Endothelial cell (in vitro differentiated cells): ENCODE measurements at places on chromosomes 13 and 19.

DNA sequence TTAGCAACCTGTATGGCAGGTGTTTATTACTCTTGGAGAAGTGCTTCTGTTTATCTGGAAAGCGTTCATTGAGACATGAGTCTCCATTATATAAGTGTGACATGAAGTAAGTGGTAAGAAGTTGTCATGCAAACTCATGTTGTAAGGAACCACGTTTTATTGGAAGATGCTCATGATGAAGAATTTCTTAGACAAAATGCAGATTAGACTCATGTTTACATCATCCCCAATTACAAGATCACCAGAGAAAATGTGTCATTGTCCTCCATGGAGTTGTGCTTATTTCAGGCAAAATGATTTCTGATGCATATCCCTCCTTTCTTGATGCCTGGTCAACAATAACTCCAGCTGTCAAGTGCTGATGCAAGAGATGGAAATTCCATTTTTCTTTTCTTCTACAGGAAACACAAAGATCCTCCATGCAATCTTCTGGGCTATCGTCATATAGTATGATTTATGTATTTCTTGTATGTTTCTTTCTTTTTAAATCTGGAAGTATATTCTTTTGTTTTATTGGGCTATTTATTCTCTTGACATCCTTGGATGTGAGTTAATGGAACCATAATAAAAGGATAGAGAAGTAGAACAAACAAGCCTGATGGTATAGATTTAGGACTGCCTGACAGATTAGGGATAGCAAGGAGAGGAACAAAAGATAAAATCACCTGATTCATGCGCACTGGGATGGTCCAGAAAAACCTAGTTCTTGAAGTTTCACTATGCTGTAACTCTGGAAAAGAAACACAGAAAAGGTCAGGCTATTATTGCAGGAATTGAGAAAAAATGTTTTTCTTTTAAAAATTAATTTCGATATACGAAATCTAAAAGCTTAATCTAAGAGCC is 50.7 kb upstream of the DIAPH3 start:
- peaks cover 2% of the 10 kb centered on the region for H3K27me3 ChIP-seq
- no peak overlapping the region for H3K27ac ChIP-seq

GRCh38 chr19:42965176-42965575 is 28.2 kb upstream of the PSG7 start:
- H3K27ac ChIP-seq = no peak overlapping the region
- H3K27me3 ChIP-seq = no peaks in the 10 kb centered on the region
- DNase-seq = no peak
- no peaks in the 10 kb centered on the region for H3K4me1 ChIP-seq
- no peaks in the 10 kb centered on the region for H3K36me3 ChIP-seq

DNA sequence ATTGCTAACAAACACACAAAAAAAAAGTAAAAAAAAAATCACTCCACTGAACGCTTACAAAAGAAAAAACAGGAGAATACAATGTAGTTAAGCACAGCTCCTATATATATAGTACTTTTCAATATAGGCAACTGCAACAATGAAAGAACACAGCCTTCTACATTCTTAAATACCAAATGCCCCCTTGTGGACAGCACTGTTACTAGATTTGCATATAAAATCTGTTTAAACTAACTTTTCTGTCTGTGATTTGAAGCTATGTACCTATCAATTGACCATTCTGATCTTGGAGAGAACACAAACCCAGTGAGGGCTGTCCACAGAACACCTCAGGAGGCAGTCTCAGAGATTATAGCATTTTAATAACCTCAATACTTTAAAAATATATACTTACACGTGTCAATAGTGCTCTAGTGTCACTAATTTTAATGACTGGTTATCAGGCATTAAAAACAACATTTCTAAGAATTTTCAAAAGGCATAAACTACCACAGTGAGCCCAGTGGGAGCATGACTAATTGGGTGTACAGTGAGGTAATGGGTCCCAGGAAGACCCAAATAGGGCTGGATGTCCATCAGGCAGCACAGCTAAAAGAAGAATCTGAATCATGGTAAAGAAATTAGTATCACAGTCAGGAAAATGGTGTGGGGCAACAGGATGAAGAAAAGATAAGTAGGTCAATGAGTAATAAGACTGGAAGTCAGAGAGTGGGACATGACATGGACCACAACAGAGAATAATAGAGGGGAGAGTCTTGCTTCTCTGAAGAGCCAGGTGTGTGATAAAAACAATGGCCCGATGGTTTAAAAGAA is 22.2 kb downstream of the CCDC169 start:
- peak; percentile 36 for DNase-seq
- H3K27me3 ChIP-seq = no peaks in the 10 kb centered on the region
- H3K36me3 ChIP-seq = no peaks in the 10 kb centered on the region
- no peak overlapping the region for H3K4me3 ChIP-seq
- H3K4me1 ChIP-seq = no peaks in the 10 kb centered on the region

DNA sequence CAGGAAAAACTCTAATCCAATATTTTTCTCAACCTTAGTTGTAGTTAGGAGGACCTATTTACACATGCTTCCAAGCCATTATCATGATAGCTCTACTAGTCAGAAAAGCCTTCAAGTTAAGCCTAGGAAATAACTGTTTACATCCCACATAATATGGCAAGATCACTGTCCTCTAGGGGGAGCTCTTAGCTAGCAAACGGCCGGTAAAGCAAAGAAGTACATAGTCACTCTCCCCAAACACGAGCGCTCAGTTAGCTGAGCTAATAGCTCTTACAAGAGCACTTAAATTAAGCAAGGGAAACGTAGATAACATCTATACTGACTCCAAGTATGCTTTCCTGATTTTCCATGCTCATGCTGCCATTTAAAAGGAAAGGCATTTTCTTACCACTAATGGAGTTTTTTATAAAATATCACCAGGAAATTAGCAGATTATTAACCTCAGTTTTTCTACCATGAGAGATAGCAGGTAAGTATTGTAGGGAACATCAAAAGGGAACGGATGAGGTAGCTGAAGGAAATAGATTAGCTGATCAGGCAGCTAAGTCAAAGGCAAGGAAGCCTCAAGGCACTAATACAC is 100.6 kb upstream of the PABPC3 start:
- H3K27me3 ChIP-seq = no peaks in the 10 kb centered on the region
- H3K4me1 ChIP-seq = no peaks in the 10 kb centered on the region
- no peak overlapping the region for H3K4me3 ChIP-seq
- DNase-seq = peak; percentile 67
- no peak overlapping the region for H3K27ac ChIP-seq

GRCh38 chr13:67048821-67049150 is 181.3 kb downstream of the PCDH9 start:
- H3K4me1 ChIP-seq = peaks cover 20% of the 10 kb centered on the region
- no peak overlapping the region for H3K4me3 ChIP-seq
- no peaks in the 10 kb centered on the region for H3K27me3 ChIP-seq
- no peak for DNase-seq
- H3K36me3 ChIP-seq = no peaks in the 10 kb centered on the region

DNA sequence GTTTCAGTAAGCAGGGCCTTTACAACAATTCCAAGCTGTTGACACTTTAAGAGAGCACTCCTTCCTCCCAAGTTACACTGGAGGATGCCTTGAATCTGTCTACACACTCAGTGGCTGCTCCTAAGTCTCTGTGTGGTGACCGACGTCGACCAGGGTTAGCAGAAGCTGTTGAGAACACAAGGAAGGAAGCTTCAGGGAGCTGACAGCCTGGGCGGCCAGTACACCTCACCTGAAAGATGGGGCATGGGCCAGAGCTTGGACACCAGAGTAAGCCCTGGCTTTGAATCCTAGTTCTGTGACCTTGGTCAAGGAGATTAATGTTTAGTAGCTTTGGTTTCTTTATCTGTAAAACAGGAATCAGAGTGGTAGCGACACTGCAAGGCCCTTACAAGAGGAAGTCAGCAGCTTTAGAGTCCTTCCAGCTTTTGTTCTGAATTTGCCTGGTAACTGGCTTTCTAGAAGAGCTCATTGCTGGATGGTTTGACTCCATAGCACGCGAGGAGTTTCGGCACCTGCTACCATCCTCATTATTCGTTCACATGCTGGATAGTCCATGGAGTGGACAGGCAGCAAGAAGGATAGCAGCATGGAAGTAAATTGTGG is 214.2 kb downstream of the FGF9 start:
- peaks cover 7% of the 10 kb centered on the region for H3K36me3 ChIP-seq
- DNase-seq = peak; percentile 16
- H3K27ac ChIP-seq = peak overlapping the region; percentile 67
- H3K4me3 ChIP-seq = no peak overlapping the region
- peaks cover 11% of the 10 kb centered on the region for H3K27me3 ChIP-seq

- peaks cover 3% of the 10 kb centered on the region for H3K27me3 ChIP-seq
- no peak overlapping the region for H3K27ac ChIP-seq
- no peak for DNase-seq
These were observed 17.6 kb downstream of the CEBPG start for GRCh38 chr19:33390908-33391630.

GRCh38 chr19:2603334-2603733 is 99.2 kb downstream of the GNG7 start:
- no peaks in the 10 kb centered on the region for H3K36me3 ChIP-seq
- H3K27me3 ChIP-seq = no peaks in the 10 kb centered on the region
- H3K4me3 ChIP-seq = no peak overlapping the region
- peaks cover 4% of the 10 kb centered on the region for H3K4me1 ChIP-seq
- DNase-seq = no peak

DNA sequence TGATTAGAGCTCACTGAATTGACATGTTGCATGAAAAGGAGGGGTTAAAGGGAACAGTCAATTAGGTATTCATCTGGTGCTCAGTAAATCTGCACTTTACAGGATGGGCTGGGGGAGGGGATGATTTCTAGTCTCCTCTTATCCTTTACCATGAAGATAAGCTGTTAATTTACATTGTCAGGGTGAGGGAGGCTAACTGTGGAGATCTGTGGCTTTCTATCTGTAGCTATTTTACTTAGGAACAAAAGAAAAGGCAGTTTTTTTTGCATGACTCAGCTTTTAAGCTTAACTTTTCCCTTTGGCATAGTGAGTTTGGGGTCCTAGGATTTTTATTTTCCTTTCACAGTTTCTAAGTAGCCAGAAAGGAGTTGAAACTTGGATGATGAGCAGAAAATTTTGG is 253.3 kb downstream of the LMO7 start:
- DNase-seq = no peak
- no peak overlapping the region for H3K27ac ChIP-seq
- H3K4me3 ChIP-seq = no peak overlapping the region
- no peaks in the 10 kb centered on the region for H3K4me1 ChIP-seq
- no peaks in the 10 kb centered on the region for H3K36me3 ChIP-seq
- H3K27me3 ChIP-seq = peaks cover 1% of the 10 kb centered on the region

DNA sequence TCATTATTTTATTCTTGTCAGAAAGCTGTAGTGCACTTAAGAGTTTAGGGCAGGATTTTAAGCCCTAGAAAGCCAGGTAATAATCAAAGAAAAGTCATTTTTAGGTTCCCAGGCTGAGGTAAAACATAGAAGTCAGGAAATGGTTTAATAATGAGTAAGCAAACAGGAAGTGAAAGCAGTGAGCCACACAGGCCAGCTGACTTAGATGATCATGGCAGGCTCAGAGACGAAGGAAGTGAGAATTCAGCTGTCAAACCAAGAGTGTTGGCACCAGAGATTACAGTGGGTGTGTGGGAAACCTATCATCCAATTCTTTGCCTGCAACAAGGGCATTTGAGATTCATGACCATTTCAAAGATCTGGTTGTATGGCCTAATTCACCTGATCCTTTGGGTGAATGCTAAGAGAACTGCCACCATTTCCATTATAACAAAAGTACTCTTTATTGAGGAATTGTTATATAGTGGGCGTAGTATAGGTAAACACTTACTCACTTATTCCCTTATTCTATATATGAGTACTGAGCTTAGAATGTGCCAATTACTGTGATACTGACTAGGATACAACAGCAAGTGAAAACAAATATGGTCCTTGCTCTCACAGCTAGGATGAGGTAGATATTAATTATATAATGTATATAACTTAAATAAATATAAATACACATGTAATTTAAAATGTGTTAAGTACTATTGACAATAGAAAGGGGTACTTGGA is 103.7 kb upstream of the EDNRB start:
- no peaks in the 10 kb centered on the region for H3K36me3 ChIP-seq
- H3K4me1 ChIP-seq = peaks cover 11% of the 10 kb centered on the region
- DNase-seq = peak; percentile 8
- H3K27ac ChIP-seq = peak overlapping the region; percentile 61
- H3K27me3 ChIP-seq = no peaks in the 10 kb centered on the region

GRCh38 chr19:31715249-31715945 is 366.2 kb upstream of the TSHZ3 start:
- DNase-seq = no peak
- no peaks in the 10 kb centered on the region for H3K4me1 ChIP-seq
- H3K27ac ChIP-seq = no peak overlapping the region
- H3K4me3 ChIP-seq = no peak overlapping the region
- no peaks in the 10 kb centered on the region for H3K36me3 ChIP-seq

- no peak overlapping the region for H3K27ac ChIP-seq
- no peaks in the 10 kb centered on the region for H3K27me3 ChIP-seq
- no peaks in the 10 kb centered on the region for H3K36me3 ChIP-seq
- DNase-seq = no peak
- no peak overlapping the region for H3K4me3 ChIP-seq
- peaks cover 19% of the 10 kb centered on the region for H3K4me1 ChIP-seq
These were observed 45.8 kb downstream of the GGACT start for GRCh38 chr13:100542826-100543156.

DNA sequence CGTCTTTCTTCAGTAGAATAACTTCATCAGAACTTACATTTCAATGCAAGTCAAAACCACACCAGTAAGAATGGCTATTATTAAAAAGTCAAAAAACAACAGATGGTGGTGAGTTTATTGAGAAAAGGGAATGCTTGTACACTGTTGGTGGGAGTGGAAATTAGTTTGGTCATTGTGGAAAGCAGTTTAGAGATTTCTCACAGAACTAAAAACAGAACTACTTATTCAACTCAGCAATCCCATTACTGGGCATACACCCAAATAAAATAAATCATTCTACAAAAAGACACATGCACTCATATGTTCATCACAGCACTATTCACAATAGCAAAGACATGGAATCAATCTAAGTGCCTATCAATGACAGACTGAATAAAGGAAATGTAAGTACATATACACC is 231.2 kb downstream of the NHLRC3 start:
- H3K27me3 ChIP-seq = no peaks in the 10 kb centered on the region
- H3K36me3 ChIP-seq = peaks cover 3% of the 10 kb centered on the region
- peaks cover 7% of the 10 kb centered on the region for H3K4me1 ChIP-seq
- no peak overlapping the region for H3K27ac ChIP-seq
- H3K4me3 ChIP-seq = no peak overlapping the region

DNA sequence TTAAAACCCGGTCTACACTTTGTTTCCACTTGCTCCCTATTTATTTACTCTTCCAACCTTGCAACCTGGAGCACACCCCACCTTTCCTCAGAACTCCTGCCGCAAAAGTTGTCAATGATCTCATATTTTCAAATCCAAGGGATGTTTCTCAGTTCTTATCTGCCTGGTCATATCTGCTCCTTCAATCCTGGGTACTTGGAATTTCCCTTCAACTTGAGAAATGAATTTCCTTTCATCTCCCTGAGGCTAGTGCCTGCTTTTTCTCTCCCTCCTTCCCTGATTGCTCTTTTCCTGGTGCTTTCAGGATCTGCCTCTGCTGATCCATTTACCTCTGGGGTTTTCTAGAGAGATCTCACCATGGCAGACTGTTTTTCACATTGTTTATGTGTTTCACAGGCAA is 154.8 kb upstream of the IRS2 start:
- DNase-seq = no peak
- H3K4me1 ChIP-seq = no peaks in the 10 kb centered on the region
- no peak overlapping the region for H3K4me3 ChIP-seq
- H3K27ac ChIP-seq = no peak overlapping the region
- H3K36me3 ChIP-seq = no peaks in the 10 kb centered on the region
- no peaks in the 10 kb centered on the region for H3K27me3 ChIP-seq
